Prostate gland (tissue), 2 donors: ENCODE measurements at places on chromosomes 16 and 17.

- no peak for DNase-seq
Observed at GRCh38 chr16:54175169-54175551, 111.4 kb downstream of the IRX3 start.

GRCh38 chr17:6867849-6868248, 36.3 kb upstream of the TEKT1 start:
- DNase-seq = no peak

- no peak for DNase-seq
Observed at GRCh38 chr16:31253642-31254045, 6.1 kb upstream of the ITGAM start.

- no peak for DNase-seq
Observed at GRCh38 chr17:72730077-72730476, 362.4 kb downstream of the SLC39A11 start.

GRCh38 chr17:16994631-16995030, 22.7 kb upstream of the TNFRSF13B start:
- no peak for DNase-seq

- DNase-seq = no peak
Observed at GRCh38 chr17:17041018-17041521, 1.2 kb upstream of the MPRIP start.

- no peak for DNase-seq
Observed at GRCh38 chr16:77877712-77878347, 89.5 kb downstream of the VAT1L start.
